ENCODE measurements at places on chromosomes 7 and 10.

DNA sequence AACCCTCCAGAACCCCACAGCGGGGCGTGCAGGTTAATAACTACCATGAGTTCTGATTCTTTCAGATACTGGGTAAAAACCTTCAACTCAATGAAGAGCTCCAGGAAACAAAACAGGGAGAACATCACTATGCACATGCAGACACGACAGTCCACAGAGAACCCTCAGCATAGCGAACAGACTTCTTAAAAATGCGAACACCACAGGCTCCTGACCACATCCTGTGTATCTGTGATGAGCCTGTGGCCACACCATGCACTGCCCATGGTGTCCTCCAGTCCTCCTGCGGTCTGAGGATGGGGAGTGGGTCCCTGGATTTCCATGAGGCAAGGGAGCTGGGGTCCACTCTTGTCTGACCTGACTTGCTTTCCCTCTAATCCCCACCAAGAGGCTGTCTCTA lies 107.2 kb downstream of the COBL start:
- DNase-seq: no peak

- DNase-seq: no peak
Observed at GRCh38 chr10:132739225-132739613, 46.7 kb downstream of the NKX6-2 start.

- DNase-seq: no peak
Observed at GRCh38 chr7:10934292-10934691, 39.4 kb upstream of the PHF14 start.

- DNase-seq: peak; percentile 86
Observed at GRCh38 chr7:99558306-99559174, at the start of gene ZNF655. Gene ZNF655 (plus strand): TSS chr7:99558642. CDS start chr7:99560560, 1,918 bp downstream.

GRCh38 chr10:51030480-51030879 lies 43.8 kb upstream of the PRKG1 start:
- DNase-seq: no peak

- no peak for DNase-seq
Observed at GRCh38 chr10:97179731-97180362, 5.9 kb downstream of the SLIT1 start.

DNA sequence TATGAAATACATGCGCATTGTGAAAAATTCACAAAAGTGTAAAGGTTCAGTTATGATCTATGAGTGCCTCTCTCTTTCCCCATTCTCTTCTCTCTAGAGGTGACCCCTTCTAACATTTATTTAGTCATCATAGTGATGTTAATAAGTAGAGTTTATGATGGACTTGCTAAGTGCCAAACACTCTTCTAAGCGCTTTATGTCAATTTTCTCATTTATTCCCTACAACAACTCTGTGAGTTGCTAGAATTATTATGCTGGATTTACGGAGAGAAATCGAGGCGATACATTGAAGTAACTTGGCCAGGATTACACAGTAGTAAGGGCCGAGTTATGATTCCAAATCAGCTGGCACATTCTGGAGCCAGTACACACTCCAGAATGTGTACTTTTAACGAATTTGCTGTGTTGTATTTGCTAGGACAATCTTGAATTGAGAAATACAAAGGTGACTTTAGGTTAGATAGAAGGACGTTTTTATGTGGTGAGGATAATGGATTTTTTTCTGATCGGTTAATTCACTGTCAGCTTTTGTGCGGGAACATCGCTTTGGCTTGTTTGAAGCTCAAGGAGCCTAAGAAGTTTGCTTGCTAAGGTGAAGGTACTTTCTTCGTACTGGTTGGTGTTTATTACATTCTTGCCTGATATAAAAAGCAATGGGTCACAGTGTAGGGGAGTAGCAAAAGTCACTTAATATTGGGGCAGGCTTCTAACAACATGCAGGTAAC lies 1.4 kb downstream of the ATRNL1 start:
- DNase-seq: no peak

- DNase-seq: no peak
Observed at GRCh38 chr7:150566123-150566522, 1.1 kb upstream of the GIMAP4 start.

DNA sequence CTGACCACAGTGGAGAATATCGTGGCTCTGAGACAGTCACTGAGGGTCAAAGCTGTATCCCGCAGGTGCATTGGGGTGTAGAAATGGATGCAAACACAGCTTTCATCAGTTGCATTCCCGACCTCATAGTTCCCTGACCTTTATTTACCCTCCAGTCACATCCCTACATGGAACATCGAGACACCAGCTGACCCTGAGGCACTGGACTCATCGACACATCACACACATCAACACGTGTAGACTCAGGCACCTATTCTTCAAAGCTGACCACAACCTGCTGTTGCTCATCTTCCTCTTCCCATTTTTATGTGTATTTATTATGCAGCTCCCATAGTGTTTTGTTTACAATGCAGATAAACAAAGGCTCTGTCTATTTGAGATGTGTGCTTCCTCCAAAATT lies 396.9 kb upstream of the NRP1 start:
- no peak for DNase-seq

DNA sequence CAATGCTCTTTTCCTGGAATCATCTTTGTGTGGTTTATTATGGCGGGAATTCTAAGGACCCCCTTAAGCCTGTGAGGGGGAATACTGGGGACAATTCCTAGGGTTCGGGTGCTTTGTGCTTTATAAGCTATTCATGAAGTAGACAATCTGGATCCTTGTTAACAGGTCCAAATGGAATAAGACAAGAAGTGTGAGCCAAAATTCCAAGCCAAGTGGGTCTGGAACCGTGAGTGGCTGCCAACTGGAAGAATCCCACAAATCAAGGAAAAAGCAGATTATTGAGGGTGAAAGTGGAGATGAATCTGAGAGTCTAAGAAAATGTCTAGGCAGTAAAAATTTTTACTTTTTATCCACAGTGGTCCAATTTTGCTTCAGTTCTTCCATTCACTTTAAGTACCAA lies 136.8 kb downstream of the MDFIC start:
- DNase-seq: no peak

DNA sequence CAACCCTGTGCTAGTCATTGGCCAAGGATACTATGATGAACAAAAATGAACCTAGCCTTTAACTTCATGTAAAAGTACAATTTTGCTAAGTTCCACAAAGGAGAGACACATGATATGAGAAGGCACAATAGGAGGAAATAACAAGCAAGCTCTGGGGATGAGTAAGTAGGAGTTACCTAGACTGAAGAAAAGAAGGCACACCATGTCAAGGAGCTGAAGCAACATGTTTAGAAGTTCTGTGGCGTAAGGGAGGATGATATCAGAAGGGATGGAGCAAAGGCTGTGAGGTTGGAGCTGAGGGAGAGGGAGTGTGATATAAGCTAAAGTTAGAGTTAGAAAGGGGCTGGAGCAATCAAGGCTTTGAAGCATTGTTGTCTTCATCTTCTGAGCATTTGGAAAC lies 25.6 kb downstream of the KIFBP start:
- DNase-seq: no peak

- DNase-seq: no peak
Observed at GRCh38 chr10:119238577-119238976, 31.2 kb downstream of the GRK5 start.

- no peak for DNase-seq
Observed at GRCh38 chr7:32164341-32164996, 94.3 kb upstream of the PDE1C start.

DNA sequence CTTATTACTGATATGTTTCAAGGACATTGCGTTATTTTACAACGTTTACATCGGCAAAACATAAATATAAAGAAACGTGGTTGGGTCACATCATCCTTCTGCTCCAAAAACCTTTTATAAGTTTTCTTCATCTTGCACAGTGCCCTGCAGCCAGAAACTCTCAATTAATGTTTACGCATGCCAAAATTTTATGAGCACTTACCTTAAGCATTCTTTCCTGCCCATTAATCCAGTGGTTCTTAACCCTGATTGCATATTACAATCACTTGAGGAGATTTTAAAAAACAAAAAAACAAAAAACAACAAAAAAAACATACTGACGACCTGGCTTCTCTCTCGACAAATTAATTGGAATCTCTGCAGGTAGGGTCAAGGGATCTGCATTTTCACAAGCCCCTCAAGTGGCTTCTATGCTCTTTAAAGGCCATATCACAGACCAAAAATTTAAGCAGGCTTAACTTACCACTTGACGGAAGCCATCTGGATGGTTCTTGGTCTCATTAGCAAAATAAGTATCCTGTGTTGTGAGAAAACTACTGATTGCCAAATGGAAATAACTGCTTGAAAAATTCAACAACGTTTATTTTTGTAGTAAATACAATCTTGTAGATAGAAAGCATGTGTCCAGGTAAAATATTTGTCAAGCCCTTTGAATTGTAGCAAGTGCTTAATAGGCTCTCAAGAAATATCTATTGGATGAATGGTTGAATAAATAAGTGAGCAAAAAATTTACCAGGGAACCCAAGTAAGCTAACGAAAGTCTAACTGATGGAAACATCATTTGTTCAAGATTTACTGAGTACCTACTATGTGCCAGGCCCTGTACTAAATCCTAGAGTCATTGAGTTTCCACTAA lies 30.9 kb upstream of the SLC16A12 start:
- DNase-seq: no peak

DNA sequence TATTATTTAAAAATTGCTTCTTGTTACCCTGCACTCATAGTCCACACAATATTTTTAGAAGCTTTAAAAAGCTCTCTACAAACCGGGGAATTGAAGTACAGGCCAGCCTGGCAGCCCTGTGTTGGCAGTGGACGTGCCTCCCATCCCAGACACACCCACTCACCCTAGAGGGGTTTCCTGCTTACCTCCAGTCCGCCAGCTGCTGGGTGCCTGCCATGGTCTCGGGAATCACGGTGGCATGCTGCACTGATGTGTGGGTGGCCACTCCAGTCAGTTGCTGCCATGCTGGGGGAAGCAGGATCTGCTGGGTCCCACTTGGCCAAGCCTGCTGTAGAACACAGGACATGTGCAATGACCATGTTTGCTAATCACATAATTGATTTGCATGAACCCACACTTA lies 80.4 kb downstream of the CLEC2L start:
- DNase-seq: no peak

Measured in activated CD8-positive, alpha-beta memory T cell treated with anti-CD3 and anti-CD28 coated beads for 4 hours (primary cell).